ENCODE measurements at places on chromosomes 4 and X. TPM values are rescaled to one million over a fixed set of nuclear protein-coding genes. Genes with fewer than 3 reads are reported as not detected.

The SLC9B1 gene
- 0.52 TPM for polyA plus RNA-seq

The F11 gene
- polyA plus RNA-seq, result 15.7 TPM

The POU3F4 gene
- 1.0 TPM for polyA plus RNA-seq

The CENPC gene
- 4.6 TPM for polyA plus RNA-seq

The HMGB2 gene
- polyA plus RNA-seq, result 41.8 TPM

The CENPVL3 gene
- polyA plus RNA-seq, result not detected

The BMX gene
- polyA plus RNA-seq, result not detected

The CCSER1 gene
- polyA plus RNA-seq, result 4.2 TPM

The SLITRK2 gene
- 0.34 TPM for polyA plus RNA-seq

The ZDHHC15 gene
- polyA plus RNA-seq, result 1.7 TPM

The HOPX gene
- polyA plus RNA-seq, result 8.9 TPM

The MAMLD1 gene
- polyA plus RNA-seq, result 1.4 TPM

DNA sequence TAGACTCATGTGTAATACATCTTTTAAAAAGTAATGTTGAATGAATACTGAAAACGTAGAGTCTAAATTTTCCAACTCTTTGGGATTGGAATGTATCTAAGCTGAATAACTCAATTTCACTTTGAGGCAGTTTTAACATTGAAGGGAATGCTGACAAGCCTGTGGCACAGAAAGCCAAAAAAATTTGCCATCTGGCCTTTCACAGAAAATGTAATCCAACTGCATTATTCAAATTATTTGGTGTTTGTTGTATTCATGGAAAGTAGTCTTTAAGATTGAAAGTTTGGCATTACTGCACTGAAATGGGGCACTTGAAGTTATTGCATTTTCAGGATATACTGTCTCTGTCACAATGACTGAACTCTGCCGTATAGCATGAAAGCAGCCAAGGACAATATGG is 186.9 kb downstream of the FRMPD4 start:
- DNase-seq, result no peak

GRCh38 chr4:100240008-100240407 is 49.7 kb upstream of the DDIT4L start:
- no peak for DNase-seq

- no peak for DNase-seq
Observed at GRCh38 chrX:86133761-86134160, 14.5 kb upstream of the DACH2 start.

- no peak for DNase-seq
Observed at GRCh38 chr4:187276736-187277408, 553.2 kb upstream of the FAT1 start.

GRCh38 chr4:8133897-8134563 is 24.6 kb downstream of the ABLIM2 start:
- DNase-seq, result no peak

GRCh38 chr4:82809619-82810018 is 11.0 kb upstream of the SCD5 start:
- DNase-seq, result no peak

GRCh38 chrX:9462456-9462855 is 2.4 kb upstream of the TBL1X start:
- no peak for DNase-seq

DNA sequence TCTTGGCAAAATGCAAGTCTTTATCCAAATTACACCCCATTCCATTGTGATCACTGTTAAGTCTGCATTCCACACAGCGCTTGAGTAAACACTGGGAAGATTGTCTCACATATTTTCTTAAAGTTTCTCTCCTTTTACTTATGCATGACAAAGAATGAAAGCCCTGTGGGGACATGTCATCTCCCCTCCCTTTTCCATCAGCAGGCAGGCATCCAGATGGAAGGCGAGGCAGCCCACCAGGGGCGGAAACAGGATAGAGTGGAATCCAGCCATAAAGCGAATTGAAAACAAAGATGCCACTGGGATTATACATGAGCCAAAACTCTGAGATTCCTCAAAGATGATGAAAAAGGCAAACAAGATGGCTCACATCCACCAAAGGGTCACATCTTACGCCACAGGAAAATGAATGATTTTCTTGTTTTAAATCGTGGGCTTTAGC is 78.2 kb downstream of the AFAP1 start:
- peak; percentile 22 for DNase-seq

DNA sequence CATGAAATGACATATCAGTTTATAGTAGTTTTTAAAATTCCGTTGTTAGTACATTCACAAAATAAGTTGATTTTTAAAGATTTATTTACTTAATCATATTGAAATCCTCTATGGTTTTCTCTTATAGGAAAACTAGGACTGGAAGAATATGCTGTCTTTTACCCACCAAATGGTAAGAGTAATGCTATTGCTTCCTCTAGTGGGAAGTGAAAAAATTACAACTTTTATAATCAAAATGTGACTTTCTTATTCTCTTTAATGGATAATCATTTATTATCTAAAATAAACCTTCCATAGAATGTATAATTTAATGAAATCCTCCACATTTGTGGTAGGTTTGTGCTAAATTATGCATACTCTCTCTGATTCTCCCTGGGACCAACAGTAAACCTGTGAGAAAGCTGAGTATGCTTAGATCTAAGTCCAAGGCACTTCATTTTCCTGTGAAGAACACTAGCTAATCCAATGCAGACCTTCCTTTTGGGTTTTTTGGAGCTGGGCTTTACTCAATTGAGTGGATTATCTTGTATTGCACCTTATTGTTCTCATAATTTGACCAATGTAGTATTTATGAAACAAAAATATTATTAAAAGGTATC is 136.2 kb downstream of the TBC1D19 start:
- DNase-seq, result no peak

GRCh38 chr4:37000281-37000680 is 244.3 kb upstream of the NWD2 start:
- DNase-seq, result no peak

- DNase-seq, result no peak
Observed at GRCh38 chrX:63754136-63754859, 30.7 kb downstream of the ARHGEF9 start.

GRCh38 chr4:113179996-113180395 is 130.5 kb downstream of the ANK2 start:
- no peak for DNase-seq

DNA sequence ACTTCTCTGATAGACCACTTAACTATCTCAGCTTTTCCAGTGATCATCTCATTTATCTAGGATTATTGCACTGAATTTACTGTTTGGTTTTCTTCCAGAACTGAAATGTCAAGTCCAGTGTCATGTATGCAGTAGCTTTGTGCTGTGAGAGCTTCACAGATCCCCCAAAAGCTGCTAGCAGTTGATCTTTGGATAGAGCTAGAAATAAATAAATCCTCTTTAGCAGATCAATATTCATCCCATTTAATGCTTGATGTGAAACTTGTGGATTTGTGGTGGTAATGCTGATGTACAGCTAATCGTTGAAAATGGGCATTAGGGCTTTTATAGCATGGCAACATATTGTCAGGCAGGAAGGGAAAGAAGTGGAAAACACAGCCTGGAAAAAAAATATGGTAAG is 509.6 kb upstream of the FAM241A start:
- no peak for DNase-seq

DNA sequence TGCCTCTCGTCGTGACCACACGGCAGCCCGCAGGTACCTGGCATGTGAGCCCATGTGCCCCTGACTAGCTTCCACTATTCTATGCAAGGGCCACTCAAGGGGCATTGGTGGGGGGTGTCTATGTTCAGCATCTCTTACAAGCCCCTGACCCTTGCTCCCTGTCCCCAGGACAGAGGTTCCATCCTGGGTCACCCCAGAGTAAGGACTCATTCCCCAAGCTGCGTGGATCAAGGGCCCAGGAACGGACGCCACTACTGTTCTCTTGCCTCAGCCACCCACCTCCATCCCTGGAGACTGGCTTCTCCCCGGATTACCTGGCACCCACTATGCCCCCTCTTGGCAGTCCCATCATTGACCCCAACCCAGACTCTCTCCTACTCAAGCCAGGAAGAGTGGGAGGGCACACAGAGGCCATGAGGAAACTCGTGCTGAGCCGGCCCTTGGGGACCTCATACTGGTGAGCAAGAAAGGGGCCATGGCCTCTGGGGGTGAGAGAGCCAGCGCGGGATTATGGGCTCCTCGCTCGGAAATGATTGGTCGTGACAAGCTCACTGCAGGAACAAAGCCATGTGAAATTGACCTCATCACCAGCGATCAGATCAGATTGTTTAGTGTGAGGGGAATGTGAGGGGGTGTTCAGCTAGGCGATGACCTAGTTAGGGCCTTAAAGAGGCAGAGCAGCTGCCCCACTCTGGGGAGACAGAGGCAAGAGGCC is 50.1 kb upstream of the PJA1 start:
- no peak for DNase-seq

GRCh38 chr4:84582988-84583875 is at the start of gene CDS1:
CDS1 (plus strand) TSS chr4:84583127; CDS start chr4:84583402, 275 bp downstream.
- peak; percentile 54 for DNase-seq

DNA sequence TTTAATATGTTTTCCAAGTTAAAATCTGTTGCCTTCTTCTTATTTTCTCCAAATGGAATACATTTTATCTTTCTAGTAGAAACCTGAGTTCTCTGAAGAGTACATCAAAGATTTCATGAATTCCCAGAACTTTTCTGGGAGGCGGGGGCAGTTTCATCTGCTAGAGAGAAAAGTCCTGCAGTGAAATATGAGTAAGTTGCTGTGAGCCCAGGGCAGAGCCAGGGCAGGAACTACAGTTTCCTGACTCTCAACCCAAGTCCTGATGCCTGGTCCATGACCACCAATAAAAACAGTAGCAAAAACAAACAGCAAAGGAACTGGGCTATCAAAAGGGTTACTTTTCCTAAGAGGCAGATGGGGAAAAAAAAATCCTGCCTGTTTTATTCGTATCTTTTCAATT is 239.4 kb upstream of the CTSO start:
- peak; percentile 83 for DNase-seq

- DNase-seq, result no peak
Observed at GRCh38 chr4:48361012-48361400, 19.7 kb downstream of the SLAIN2 start.

- DNase-seq, result no peak
Observed at GRCh38 chr4:54794579-54794978, 136.8 kb downstream of the KIT start.

GRCh38 chrX:129932821-129933321 is 26.9 kb downstream of the UTP14A start:
- peak; percentile 29 for DNase-seq

GRCh38 chr4:4284827-4285618 is 4.9 kb downstream of the LYAR start:
- DNase-seq, result no peak

GRCh38 chrX:39157796-39158195 is 356.5 kb downstream of the MID1IP1 start:
- peak; percentile 52 for DNase-seq

- DNase-seq, result no peak
Observed at GRCh38 chrX:11321986-11322385, 28.8 kb downstream of the AMELX start.

- no peak for DNase-seq
Observed at GRCh38 chr4:68466185-68466584, 18.9 kb downstream of the TMPRSS11E start.

GRCh38 chr4:93835929-93836328 is 7.4 kb downstream of the ATOH1 start:
- no peak for DNase-seq

- no peak for DNase-seq
Observed at GRCh38 chr4:3404546-3404945, 37.2 kb upstream of the HGFAC start.

DNA sequence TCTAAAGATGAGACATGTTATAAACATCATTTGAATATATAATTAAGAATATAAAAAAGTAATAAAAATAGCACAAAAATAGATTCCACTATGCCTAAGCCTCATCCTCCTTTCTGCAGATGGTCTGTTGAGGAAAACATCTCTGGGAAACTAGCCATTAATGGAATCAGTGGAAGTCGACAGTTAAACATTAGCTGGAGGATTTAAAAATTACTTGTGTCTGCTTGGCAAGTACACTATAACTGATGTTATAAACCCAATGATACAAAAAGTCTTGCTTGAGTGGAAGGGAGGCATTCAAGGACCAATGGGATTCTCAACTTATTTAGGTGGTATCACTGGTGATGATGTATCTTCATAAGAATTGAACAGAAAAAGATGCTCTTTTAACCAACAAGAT is 1598.3 kb downstream of the PCDH18 start:
- no peak for DNase-seq

DNA sequence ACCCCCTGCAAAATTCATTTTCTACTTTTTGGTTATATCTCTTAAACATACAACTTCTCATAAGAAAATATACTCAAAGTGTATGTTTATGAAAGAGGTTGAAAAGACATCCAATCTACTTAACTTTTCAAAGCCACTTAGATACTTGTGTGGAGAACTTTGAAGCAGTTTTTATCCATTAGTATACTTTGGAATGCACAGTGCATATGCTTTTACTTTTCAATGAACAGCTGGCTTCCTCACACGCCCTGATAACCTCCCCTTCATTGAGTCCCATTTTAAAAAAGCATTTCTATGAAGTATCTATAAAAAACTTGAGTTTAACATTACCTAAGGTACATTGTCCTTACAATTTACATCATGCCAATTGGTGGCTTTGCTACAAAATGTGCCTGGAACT is 73.8 kb downstream of the VEGFC start:
- no peak for DNase-seq

DNA sequence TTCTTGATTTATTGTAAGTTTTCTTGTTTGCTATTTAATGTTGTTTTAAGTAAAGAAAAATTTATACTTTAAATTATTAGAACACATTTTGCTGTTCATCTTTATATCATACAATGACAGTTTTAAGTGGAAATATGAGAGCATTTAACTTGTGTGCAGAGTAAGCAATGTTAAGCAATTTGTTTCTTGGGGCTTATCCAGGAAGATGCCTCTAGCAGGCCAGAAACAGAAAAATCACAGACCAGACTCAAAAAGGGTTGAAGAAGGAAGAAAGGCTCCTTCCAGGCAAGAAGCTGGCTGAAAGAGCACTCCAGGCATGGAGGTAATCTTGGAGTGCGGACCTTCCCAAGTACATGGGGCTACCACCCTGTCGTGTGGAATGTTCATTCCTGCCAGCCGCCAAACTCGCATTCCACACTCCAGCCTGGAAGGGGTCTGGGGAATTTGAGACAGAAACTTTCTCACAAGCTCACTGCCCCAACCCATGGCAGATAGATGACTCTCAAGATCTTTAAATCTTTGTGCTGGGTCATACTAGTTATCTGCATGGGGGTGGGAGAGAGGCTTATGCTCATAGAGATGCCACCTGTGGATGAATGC is 1521.3 kb upstream of the AGA start:
- peak; percentile 60 for DNase-seq

GRCh38 chr4:130008461-130008860 is 912.5 kb downstream of the C4orf33 start:
- DNase-seq, result no peak

- DNase-seq, result no peak
Observed at GRCh38 chr4:37440501-37440900, 196.0 kb downstream of the NWD2 start.

DNA sequence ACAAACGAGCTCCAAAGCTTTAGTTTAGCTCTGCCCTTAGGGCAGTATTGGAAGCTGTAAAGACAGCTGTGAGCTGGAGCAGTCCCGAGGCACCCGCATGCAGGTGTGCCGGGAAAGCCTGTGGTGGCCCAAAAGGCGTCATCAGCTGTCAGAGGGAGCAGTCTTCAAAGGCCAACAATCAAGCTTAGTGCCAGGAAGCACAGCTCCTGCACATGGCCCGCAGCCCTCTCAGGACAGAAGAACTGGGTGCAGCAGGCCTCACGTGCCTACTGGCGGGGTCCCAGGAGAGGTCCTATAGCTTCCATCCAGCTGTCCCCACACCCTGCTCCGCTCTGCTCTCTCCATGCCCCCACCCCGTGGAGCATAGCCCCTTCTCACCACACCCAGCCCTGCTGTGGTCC is 92.2 kb upstream of the TRIM2 start:
- peak; percentile 18 for DNase-seq

GRCh38 chr4:138327338-138327737 is 85.2 kb upstream of the SLC7A11 start:
- DNase-seq, result no peak

- no peak for DNase-seq
Observed at GRCh38 chr4:4858527-4859324, 739 bp upstream of the MSX1 start.
